ENCODE measurements at places on chromosomes 12 and 14.

GRCh38 chr12:50187084-50187900 is 20.1 kb upstream of the CERS5 start:
- DNase-seq: no peak

DNA sequence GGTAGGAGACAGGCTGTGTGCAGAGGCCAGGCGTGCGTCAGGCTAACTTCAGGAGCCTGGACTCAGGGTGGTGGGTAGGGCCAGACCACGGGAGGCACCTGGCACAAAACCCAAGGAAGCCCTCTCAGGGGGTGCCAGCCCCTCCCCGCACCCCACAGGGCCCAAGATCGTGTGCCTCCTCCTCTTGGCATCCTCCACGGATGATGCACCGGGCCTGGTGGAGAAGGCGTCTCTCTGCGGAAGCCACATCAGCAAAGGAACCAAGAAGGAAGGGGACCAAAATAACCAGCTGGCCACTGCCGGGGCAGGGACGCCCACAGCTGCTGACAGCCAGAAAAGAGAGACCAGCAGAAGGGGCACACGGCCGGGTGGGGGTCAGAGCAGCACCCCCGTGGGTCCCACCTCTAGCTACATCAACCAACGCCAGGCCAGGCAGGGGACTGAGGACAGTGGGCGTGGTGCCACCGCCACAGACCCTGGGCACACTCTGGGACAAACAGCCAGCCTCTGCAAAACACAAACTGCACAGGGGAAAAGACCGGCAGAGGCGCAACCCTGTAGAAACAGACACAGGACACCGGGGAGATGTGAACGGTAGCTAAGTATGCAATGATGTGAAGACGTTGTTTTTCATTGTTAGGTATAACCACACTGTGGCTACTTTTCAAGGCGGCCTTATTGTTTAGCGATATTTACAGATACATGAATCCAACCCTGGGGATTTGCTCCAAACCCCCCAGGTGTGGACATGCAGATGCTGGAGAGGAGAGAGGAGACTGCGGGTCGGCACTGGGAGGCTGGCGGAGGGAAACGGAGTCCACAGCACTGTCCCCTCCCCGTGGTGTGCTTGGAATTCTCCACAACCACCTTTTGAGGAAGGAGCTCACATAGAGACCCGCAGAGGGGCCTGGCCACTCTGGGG is 26.1 kb upstream of the C14orf180 start:
- no peak for DNase-seq

GRCh38 chr14:69625299-69626131 is 14.1 kb downstream of the SUSD6 start:
- no peak for DNase-seq

- DNase-seq: no peak
Measured at GRCh38 chr12:122992386-122992785, 11.9 kb downstream of the ARL6IP4 start.

- DNase-seq: no peak
Measured at GRCh38 chr12:52084491-52085231, 5.2 kb downstream of the SMIM41 start.

- DNase-seq: no peak
Measured at GRCh38 chr14:100644383-100644782, 57.2 kb upstream of the BEGAIN start.

GRCh38 chr14:80485764-80486163 is 274.5 kb upstream of the DIO2 start:
- no peak for DNase-seq

GRCh38 chr14:89476354-89476896 is 59.4 kb upstream of the FOXN3 start:
- no peak for DNase-seq

DNA sequence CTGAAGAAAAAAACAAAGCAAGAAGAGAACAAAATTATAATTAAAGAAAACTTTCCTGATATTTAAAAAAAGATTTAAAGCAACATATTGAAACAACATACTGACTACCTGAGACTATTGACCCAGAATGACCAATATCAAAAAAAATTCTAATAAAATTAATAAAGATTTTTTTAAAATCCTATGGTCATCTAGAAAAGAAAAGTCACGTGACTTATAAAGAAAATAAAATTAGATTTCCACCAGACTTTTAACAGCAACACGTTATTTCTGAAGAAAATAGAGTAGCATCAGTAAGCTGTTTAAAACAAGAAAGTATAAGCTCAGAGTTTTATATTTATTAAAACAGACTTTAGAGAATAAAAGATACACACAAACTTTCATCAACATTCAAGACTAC is 238.0 kb downstream of the C12orf42 start:
- DNase-seq: no peak

- no peak for DNase-seq
Measured at GRCh38 chr14:52797653-52798052, 6.2 kb upstream of the GNPNAT1 start.

DNA sequence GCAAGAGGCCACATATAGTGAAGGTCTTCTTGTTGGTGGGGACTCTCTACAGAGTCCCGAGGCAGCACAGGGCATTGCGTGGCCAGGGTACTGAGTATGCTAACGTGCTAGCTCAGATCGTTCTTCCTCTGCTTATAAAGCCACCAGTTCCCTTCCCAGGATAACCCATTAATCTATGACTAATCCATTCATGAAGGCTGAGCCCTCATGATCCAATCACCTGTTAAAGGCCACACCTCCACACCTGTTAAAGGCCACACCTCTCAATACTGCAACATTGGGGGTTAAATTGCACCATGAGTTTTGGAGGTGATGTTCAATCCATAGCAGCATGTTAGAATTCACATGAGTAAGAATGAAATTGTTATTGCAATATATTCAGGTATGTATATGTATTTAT is 12.8 kb upstream of the YARS2 start:
- DNase-seq: no peak

DNA sequence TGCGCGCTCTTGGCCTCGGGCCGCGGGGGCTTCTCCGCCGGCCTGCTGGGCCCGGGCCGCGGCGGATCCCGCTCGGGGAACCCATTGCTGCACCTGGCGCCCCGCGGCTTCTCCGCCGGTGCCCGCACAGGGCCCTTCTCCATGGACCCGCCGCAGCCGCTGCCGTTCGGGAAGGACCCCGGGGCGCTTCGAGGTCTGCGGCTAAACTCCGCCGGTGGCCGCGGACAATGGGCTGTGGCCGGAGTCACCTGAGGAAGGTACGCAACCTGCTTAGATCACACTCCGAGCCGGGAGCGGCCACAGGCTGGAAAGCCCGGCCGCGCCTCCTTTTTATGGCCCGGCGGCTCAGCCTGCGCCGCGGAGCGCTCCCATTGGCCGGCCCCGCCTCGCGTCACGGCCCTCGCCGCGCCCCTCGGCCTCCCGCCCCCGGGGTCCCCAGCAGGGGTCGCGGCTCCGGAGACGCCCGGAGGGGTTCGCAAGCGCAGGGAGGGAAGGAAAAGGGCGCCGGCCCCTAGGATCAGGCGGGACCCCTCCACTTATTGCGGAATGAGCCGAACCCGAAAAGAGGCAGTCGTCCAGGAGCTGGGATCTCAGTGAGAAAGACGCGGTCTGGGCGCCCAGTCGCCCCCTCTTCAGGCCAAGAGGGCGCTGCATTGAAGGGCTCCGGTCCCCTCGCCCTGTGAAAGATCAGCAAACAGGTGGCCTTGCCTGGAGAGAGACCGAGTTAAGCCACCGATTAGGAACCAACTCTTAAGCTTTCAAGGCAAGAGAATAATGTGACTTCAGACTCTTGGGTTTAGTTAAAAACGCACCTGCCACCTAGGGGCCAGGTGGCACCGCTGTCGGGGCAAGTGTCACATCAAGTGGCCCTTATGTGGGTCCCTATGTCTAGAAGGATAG is at the start of gene GCH1:
TSS of gene GCH1 (minus strand) at position 306 of the 900 bp plus-strand sequence. CDS start at position 143, 163 bp downstream.
- peak; percentile 94 for DNase-seq

- DNase-seq: no peak
Measured at GRCh38 chr14:58476320-58476719, 48.8 kb downstream of the KIAA0586 start.

- DNase-seq: no peak
Measured at GRCh38 chr12:2641761-2642160, 153.0 kb upstream of the FKBP4 start.

GRCh38 chr14:76117789-76118484 is 33.8 kb upstream of the GPATCH2L start:
- DNase-seq: no peak

DNA sequence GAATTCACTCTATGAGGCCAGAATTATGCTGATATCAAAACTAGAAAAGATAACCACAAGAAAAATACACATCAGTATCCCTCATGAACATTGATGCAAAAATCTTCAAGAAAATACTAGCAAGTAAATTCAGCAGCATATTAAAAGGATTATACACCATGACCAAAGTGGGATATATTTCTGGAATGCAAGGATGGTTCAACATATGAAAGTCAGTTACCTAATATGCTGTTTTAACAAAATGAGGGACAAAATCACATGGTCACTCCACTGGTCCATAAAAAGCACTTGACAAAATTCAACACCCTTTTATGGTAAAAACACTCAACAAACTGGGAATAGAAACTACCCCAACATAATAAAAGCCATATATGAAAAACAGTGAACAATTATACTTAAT is 40.3 kb downstream of the TECPR2 start:
- no peak for DNase-seq

DNA sequence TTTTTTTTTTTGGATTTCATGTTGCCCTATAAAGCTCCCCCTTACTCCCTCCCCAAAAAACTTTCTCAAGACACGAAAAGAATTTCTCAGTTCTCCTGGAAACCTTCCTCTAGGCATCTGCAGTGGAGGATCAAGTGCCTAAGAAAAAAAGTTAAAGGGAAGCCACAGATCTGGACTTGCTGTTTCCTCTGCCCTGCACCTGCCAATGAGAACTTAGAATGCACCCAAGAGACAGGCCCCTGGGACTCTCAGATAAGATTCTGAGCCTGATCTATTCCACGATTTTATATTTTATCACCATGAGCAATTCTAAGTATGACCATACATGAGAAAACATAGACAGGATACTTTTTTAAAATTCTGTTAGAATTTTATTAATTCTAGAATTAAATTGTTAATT is 728.9 kb downstream of the BCL11B start:
- no peak for DNase-seq

GRCh38 chr12:105698075-105698474 is 367.6 kb downstream of the C12orf75 start:
- DNase-seq: no peak

DNA sequence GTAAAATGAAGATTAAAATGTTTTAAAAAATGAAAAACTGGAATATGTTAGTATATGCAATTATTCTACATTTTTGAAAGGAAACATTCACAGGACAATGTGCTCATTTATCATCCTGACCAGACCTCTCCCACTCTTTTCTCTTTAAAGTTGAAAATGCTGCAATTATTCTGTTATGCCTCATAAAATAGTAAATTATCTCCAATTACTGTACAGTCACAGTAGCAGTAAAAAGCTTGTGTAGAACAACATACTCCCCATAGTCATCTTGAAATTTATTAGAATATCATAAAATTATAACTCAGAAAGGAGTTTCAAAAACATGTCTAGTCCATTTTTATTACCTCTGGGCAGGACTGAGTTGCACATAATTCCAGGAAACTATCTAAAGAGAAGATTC is 250.3 kb downstream of the SYT1 start:
- no peak for DNase-seq

GRCh38 chr12:47602325-47602724 is 103.5 kb downstream of the RPAP3 start:
- DNase-seq: no peak

DNA sequence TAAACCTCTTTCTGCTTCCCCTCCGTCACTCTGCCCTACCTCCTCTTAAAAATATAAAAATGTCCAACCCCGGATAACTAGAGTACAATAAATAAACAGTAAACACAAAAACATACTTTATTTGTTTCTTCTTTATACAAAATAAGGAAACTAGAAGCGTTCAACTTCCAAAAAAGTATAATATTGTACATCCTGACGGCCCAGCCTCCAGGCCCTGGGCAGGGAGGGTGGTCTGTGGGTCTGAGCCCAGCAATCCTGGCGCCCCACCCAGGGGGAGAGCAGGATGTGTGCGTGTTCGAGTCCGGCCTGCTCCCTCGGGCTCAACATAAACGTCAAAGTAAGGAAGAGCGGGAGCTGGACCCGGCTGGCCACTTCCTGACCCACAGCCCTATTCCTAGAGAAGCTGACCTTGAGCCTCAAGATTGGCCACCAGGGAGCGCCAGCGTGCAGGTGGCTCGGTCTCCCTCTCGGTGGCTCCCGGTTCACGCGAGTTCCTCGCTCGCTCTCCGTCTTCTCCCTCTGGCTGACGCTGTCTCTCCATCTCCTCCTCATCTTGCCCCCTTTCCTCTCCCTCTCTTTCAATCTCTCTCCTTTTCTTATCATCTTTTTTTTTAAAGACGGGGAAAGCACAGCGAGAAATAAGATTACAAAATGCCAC is 9.4 kb downstream of the LHX5 start:
- peak; percentile 95 for DNase-seq

- no peak for DNase-seq
Measured at GRCh38 chr14:58782011-58782410, 144.2 kb downstream of the DACT1 start.

DNA sequence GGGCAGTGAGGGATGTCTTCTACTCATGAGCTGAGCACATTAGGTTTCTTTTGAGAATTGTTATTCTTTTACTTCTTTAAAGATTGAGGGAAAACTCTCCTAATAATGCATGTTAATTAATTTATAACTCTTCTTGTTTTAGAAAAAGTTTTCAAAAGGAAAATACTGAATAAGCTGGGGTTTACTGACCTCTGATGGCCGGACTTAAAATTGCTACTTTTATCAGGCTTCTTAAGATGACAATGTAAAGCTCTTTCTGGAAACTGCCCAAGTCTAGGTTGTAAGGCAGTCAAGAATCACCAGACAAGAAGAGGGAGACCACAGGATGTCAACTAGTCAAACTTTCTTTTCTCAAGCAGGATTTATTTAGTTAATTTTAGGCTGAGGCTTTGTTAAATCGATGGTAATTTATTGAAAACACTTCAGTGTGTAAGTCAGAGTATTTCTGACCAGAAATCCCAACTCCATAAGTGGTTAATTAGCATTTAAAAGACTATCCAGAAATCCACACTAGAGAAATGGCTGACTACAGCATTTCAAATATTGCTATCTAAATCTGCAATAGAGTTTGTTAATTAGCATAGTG is 82.1 kb downstream of the AVPR1A start:
- peak; percentile 78 for DNase-seq

DNA sequence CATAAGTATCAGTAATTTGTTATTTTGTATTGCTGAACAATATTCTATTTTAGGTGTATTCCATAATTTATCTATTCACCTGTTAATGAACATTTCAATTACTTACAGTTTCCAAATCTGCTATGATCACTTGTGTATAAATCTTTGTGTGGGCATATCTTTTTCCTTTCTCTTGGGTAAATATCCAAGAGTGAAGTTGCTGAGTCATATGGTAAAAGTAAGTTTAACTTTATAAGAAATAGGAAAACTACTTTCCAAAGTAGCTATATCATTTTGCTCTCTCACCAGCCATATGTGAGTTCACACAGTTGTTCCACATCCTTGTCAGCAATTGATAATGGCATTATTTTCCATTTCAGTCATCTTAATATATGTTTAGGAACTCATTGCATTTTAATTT is 66.6 kb upstream of the KITLG start:
- DNase-seq: no peak

GRCh38 chr14:45198551-45198950 is 54.5 kb downstream of the MIS18BP1 start:
- no peak for DNase-seq

GRCh38 chr12:57452181-57452936 is 2.7 kb upstream of the INHBE start:
- DNase-seq: peak; percentile 37
